GM23338 (cell line): ENCODE measurements at places on chromosomes 3 and 15.

DNA sequence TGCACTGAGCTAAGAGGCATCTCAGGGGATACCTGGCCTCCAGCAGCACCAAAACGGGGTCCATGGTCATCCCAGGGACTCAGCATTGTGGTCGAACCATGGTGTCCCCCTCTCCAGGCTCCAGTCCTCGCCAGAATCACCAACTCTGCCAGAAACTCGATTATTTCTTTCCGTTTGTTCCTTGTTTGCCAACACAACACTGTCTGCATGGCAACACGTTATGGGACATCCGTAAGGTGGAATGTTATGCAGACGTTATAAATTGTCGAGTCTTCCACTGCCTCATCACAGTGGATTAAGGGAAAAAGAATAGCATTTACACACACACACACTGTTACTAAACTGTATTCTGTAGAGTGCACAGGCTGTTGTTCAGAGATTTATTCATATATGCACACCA, 52.5 kb upstream of the RPL32 start:
- DNase-seq = no peak

DNA sequence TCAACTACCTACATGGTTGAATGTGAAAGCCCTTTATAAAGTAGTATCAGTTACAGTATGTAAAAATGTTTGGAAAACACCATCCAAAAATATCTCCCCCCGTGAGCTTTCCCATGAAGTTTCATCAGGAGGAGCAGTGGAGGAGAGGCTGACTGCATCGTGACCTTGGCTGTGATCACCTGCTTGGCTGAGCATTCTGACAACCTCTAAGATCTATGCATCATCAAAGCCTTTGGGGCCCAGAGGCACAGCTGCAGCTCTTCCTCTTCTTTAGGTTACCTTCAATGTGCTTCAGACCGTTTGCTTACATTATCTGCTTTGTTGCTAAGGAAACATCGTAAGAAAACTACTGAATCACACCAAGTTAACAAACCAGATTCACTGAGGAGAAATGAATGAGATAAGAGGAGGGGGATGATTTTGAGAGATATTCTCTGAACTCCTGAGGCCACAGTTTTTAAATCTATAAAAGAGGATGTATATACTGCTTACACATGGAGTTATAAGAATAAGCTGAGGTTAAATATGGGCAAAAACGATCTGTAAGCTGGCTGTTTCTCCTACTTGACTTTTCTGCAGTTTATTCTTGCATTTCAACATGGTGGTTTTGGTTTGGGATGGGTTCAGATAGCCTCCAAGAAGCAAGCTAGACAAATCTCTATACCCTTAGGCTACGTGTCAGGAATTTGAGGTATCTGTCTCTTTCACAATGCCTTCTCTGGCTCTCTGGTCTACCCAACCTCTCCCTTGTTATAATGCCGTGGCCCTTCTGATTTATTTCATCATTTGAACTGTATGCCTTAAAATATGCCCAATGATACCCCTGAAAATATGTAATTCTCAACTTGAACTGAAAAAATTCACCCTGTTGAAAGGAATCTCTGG, 4.0 kb downstream of the GCSAM start:
- peak; percentile 69 for DNase-seq

DNA sequence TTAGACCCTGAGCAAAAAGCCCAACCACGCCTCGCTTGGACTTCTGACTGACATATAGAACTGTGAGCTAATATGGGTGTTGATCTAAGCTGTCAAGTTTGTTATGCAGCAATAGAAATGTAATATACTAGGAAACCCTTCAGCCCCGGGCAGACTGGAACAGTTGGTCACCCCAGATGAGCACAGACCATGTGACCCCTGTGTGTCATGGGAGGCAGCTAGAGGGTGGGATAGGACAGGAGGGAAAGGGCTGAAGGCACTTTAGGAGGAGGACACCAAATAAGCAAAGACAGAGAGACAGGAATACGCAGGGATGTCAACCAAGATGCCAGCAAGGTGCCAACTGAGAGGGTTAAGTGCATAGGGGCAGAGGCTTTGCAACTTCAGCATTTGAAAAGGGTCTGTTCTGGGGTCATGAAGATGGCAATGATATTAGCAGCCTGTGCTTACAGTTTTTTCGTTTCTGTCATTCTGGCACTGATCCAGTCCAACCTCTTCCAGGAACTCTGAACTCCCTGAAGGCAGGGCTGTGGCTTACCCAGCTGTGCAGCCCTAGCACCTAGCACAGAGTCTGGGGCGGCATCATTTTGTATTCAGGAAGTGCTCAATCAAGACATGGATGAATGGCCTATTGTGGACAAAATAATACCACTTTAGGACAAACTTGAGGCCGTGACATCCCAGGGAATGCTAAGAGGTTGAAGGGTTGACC, 51.4 kb downstream of the HES1 start:
- DNase-seq = no peak

GRCh38 chr3:87041191-87041590, 50.2 kb upstream of the VGLL3 start:
- no peak for DNase-seq

- DNase-seq = no peak
These were observed 18.7 kb upstream of the ZXDC start for GRCh38 chr3:126494204-126494969.

- DNase-seq = no peak
These were observed 188.2 kb downstream of the ZBTB20 start for GRCh38 chr3:114958930-114959329.

GRCh38 chr3:74500257-74500656, 114.2 kb downstream of the CNTN3 start:
- DNase-seq = no peak

GRCh38 chr3:126618021-126618420, 36.9 kb downstream of the TXNRD3 start:
- no peak for DNase-seq

DNA sequence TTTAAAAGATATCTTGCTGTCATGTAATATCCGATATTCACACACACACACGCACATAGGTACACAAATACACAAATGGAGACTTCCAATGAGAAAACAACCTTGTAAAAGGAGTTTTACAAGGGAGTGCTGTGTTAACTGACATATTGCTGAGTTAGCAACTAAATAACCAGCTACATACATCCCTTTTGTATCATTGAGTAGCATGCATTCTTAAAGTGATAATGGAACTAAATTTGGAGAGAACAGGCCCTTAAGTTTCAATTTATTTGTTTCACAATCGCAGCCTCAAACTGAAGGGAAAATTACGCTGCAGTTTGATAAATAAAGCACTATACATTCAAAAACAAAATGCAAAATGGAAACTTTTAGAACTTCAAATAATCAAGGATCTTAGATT, 1046.0 kb upstream of the NR2F2 start:
- no peak for DNase-seq

DNA sequence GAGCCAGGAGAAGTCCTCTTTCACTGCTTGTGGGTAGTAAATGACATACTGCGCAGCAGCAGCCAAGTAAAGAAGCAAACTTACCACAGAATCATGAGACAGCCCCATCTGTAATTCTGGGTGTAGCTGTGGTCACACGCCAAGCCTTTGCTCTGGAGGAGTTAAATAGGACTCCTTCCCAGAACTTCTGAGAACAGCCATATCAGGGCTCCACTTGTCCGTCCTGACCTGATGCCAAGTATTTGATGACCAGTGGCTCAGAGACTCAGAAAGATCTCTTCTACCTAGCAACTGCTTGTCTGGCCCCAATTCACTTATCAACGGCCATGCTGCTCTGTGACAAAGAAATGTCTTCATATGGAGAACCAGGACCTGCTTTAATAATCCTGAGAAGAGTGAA, 20.6 kb upstream of the GOLIM4 start:
- DNase-seq = no peak

DNA sequence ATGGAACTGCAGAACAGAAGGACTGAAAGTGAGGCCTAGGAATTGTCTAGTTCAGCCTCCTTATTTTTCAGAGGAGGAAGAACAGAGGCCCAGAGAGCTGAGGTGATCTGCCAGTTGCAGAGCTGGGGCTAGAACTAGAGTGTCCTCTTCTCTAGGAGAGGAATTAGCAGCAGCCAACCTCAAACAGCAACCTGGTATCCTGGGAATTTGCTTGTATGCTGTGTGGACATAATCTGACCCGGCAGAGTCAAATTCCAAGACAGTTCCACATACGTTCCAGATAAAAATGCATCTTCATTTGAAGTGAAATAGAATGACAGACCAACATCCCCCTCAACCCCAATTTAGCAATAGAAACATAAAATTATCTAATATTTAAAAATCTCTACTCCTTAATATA, 13.5 kb upstream of the TSC22D2 start:
- no peak for DNase-seq

DNA sequence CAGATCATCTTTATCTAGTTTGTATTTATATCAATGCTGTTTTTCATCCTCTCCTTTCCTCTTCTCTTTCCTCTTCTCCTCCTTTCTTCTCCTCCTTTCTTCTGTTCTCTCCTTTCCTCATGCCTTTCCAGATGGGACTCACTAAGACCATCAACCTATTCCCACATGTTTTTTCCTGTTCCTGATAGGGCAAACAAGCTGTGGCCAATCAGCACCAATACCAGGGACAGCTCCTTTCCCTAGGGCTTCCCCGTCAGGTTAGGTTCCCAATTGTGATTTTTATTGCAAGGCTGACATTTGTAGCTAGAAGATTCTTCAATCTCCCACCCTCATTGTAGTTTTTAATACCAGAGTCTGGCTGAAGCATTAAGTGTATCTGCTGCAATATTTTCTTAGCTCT, 76.3 kb upstream of the COL8A1 start:
- peak; percentile 60 for DNase-seq

DNA sequence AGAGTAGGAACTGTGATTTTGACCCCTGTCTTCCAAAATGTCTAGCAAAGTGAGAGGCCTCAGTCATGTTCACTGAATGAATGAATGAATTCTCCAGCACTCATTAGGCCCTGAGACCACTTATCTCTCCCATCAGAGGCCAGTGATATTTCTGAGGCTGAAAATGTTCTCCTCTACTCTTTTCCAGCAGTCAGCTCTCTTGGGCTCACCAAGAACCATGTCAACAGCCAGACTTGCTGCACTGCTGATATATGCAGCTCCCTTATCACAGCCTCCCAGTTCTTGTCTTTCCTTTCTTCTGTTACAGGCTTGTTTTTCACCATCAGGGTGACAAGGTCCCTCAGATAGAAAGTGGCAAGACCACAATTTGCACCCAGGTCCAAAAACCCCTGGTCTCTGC, 28.7 kb upstream of the MFSD1 start:
- DNase-seq = no peak

- DNase-seq = no peak
These were observed 51.7 kb downstream of the CLDN11 start for GRCh38 chr3:170470063-170471016.

GRCh38 chr3:27589795-27590194, 105.6 kb upstream of the SLC4A7 start:
- DNase-seq = no peak

GRCh38 chr3:184259878-184260723, 1.3 kb downstream of the CAMK2N2 start:
- peak; percentile 69 for DNase-seq

- DNase-seq = no peak
These were observed 9.7 kb downstream of the STOML1 start for GRCh38 chr15:73982222-73982962.

- no peak for DNase-seq
These were observed 52.9 kb upstream of the RNU6-1 start for GRCh38 chr15:67892559-67893377.

DNA sequence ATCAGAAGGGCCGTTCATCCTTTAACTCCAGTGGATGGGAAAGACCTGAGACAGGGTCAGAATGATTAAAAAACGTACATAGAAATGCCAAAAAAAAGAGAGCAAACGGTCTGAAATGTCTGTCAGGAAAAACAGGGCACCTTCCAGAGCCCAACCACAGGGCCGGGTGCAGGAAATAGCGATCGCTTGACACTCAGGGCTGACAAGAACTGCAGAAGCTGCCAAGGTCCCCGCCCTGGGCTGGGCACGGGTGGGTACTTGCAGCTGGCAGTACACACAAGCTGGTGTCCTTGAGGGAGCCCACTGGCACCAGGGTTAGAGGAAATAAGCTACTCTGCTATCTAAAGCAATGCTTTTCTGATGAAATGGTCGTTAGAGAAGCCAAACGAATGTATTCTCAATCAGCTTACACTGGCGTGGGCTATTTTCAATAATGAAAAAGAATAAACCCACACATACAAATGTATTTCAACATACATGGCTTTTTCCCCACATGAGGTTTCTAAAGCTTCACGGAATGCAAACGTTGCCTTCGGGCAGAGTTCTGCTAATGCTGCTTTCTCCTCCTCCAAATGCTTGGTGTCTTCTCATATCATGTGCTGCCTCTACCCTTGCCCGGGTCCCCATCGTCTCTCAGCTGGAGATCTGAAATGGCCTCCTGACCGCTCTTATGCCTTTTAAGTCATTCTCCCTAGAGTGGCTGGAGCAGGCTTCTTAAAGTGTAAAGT, 15.6 kb downstream of the FRMD4B start:
- DNase-seq = no peak

DNA sequence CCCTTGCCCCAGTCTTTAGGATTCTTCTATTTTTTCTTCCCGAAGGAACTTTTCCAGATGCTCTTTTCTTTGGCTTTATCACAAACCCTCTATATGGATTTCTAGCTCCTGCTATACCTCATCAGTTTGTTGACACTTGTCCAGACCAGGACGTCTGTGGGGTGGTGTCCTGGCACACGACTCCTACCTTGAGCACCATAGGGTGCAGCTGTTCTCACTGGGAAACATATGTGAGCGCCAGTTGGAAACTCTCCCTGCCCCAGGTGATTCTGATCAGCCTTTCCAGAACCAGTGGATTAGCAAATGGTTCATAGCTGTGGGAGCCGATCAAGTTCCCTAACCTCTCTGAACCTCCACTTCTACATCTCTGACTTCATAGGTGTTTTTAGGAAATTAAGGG, 40.6 kb upstream of the USP3 start:
- DNase-seq = no peak

DNA sequence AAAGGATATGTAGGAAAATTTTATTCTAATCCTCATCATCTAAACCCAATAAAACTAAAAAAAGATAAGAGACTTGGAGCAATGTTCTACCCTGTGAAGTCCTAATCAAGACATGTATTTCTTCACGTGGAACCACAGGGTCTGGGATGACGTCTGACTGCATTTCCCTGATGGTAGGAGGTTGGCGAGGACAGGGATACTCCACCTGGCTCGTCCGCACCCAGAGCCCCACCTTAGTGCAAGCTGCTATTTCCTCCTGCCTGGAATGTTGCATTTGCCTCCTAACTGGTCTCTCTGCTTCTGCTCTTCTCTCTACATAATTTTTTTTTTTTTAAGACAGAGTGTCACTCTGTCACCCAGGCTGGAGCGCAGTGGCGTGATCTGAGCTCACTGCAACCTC, 57.7 kb upstream of the RASGRP1 start:
- no peak for DNase-seq

DNA sequence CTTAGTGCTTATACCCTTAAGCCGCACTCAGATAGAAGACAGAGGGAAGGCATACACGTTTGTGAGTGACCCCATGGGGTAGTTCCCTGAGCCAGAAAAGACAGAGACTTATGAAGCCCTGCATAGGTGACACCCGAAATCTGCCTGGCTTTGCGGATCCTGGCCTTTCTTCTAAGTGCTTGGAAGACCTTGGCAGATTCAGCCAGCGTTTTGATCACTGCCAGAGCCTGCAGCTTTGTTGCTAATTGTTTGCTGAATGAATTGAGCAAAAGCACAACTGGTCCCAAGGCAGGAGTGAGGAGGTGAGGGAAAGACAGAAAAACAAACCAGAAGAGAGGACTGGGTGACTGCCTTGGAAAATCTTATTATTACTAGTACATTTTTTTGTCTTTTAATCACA, 168.3 kb upstream of the ICE2 start:
- DNase-seq = no peak
